ENCODE measurements at places on chromosomes 16 and 17.

- DNase-seq, result no peak
Observed at GRCh38 chr17:64063088-64063487, 42.7 kb upstream of the ICAM2 start.

DNA sequence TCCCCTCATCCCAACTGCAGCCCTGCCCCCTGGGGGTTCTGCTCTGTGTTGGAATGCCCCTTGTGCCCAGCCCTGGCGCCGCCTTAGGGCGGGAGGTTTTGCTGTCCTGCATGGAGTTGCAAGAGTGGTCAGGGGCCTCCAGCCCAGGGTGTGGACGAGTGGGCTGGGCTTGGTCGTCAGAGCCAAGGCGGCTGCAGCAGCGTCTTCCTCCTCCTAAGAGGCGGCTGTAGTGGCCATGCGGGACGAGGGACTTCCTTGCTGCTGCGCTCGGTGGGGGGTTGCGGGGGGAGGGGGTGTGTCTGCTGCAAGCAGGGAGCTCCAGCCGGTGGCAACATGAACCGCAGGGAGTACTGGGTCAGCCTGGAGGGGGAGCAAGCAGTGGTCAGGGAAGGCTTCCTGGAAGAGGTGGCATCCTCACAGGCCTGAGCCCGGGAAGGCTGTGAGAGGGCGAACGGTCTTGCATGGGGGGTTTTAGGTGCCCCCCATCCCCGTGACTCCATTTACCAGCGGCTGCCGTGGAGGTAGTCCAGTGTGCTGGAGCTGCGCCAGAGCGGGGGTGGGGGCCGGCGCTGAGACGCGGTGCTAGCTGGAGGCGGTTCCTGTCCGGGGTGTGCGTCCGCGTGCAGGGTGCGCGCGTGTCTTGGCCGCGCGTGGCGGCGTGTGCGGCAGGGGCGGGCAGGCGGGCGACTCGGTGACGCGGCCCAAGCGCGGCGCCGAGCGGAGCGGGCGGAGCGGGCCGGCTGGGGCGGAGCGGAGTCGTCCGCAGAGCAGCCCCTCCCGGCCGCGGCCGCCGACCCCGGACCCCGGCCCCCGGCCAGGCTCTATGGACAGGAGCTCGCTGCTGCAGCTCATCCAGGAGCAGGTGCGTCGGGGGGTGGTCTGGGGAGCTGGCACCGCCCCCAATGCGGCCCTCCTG is at the start of gene RHBDL1:
Gene RHBDL1, plus strand, starts transcription at position 704 of the 916 bp plus-strand sequence. Its CDS starts 120 bp downstream, at position 824.
- DNase-seq, result no peak

- DNase-seq, result no peak
Observed at GRCh38 chr17:51853857-51854256, 304.7 kb downstream of the CA10 start.

DNA sequence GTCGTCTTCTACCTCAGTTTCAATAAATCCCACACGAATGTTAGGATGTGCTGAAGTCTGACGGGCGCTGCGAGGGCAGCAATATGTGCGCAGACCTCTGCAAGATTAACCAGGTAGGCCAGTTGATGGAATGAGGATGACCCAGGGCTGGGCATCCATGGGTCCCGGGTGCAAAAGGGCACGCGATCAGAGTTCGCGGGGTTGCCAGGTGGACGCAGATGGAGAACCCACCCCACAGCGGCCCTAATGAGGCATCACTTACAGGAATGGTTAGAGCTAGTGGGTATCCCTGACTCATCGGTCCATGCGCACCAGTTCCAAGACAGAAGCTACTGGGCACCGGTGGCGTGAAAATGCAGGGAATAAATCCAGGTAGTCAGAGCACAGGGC is 2116.0 kb downstream of the TP53TG3F start:
- no peak for DNase-seq

DNA sequence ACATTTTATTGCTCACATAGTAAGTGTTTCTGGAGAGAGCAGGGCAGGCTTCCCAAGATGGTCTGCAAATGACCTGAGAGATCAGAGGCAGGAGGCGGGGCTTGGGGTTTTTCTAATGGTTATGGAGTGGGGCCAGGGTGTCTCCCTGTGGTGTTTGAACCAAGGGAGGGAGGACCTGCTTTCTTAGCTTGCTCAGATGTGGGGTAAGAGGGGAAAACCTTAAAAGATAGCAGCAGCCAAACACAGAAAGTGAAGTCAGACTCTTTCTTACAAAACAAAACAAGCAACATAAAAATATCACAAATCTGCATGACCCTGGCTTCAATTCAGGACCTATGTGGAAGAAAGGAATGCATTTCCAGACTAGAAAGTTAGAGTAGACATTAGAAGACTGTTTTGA is 22.9 kb upstream of the DNAJA2 start:
- no peak for DNase-seq

DNA sequence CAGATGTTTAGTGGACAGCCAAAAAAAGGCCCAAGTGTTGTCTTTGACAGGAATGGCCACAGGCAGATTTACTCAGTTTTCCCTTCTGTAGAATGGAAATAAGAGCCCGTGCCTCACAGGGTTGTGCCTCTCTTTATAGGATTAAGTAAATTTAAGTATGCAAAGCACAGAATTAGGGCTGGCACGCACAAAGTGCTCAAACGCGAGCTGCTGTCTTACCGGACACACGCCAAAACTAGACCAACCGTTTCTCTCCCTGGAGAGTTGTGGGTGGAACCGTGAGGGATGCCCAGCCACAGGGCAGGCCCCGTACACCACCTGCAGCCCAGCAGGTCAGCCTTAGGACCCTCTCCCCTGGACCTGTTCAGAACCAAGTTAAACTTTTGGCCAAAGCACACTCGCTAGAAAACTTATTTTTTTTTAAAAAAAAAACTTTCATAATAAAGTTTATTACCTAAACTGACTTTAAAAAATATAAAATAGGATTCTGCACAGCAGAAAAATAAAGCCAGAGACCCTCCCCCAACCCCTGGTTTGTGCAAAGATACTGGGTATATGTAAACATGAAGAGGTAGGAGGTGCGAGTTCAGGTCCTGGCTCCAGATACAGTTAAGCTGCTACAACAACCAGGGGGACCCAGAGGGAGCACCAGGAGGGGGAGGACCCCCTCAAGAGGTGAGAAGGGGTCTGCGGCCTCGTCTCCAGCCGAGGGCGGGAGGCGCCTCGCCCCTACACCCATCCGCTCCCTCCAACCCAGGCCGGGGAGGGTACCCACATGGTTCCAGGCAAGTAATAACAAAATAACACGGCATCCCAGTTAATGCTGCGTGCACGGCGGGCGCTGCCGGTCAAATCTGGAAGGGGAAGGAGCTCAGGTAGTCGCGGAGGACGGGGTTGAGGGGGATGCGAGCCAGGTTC is 1.8 kb downstream of the SOCS1 start:
- no peak for DNase-seq

- no peak for DNase-seq
Observed at GRCh38 chr17:27209316-27209715, 84.6 kb upstream of the WSB1 start.

DNA sequence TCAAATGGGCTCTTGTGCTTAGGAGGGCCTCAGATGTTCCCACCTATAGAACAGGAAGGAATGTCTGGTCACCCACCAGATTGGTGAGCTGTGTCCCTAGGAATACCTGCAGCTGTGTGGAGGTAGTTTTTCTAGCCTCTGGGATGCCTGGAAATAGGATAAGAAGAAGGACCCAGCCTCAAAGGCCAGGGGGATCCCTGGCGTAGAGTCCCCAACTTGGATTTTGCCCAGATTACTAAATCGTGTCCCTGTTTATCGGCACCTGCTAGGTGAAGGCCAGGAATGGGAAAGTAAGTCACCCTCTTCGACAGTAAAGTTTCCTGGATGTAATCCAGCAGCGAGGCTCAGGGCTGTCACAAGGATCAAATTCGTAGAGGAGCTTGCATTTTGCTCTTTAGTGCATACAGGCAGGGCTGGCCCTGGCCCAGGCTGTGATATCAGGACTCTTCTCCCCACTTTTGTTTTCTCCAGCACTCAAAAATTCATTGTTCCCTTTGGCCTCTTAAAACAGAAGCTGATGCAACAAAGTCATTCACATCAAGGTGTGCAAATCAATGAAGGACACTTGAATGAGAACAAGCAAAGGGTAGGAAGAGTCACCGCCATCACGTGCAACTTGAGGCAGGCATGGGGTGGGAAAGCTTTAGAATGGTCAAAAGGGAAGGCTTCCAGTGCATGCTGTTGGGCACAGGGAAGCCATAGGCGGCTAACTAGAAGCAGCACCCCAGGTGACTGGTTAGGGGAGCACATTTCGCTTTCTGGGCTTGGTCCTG is 7.5 kb downstream of the SLC13A2 start:
- DNase-seq, result no peak

- DNase-seq, result no peak
Observed at GRCh38 chr17:14448818-14449217, 147.9 kb downstream of the HS3ST3B1 start.

GRCh38 chr17:75267153-75267410 is 3.9 kb downstream of the MIF4GD start:
- no peak for DNase-seq

- DNase-seq, result no peak
Observed at GRCh38 chr16:6641091-6641490, 691.6 kb upstream of the RBFOX1 start.

GRCh38 chr16:63442246-63442645 is 1406.0 kb upstream of the CDH8 start:
- DNase-seq, result no peak

DNA sequence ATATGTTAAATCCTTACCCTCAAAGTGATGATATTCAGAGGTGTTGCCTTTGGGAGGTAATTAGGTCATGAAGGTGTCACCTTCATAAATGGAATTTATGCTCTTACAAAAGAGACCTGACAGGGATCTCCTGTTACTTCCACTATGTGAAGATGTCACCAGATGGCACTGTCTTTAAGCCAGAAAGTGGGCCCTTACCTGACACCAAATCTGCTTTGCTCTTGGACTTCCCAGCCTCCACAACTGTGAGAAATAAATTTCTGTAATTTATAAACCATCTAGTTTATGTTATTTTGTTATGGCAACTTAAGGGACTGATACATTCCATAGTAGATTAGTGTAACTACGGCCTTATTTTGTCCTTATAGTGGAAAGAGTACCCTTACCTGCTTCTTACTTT is 358.3 kb upstream of the SALL1 start:
- DNase-seq, result no peak

DNA sequence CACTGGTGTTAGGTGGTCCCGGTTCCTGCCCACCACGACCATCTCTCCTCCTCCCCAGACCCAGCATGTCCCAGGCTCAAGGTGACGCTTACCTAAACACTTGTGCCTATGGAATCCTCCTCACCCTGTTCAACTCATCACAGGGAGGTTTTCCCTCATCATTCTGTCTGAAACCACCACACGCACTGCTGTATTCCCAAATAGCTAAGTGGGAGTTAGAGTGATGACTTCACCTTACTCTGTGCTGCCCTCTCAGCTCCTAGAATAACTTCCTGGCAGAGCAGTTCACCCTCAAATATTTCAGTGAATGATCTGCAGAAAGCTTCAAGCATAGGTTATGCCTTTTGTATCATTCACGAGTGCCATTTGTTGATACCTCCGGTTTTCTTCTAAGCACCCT is 216.5 kb downstream of the CPPED1 start:
- DNase-seq, result no peak

DNA sequence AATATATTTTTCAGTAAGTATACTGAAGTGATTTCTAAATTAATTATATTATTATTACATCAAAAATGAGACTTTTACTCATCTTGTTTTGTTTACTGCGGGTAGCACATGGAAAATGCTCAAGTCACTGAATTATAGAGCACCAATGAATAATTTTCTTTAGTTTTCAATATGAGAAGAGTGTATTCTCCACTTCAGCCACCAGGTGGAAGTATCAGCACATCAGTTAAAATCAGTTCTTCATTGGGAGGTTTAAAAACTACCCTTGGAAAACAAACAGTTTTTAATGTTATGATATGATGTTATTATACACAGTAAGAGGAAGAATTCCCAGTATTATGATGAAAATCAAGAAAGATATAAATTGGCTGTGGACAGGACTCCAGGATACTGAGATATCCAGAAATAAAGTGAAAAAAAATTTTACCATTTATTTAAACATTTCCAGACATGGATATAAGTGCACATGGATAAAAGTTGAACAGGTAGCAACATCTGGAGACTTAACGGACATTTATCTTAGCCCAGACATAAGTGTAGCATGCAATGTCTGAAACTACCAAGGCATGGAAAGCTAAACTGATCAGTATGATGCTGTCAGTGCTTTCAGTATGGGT is 467.3 kb downstream of the KCNJ2 start:
- no peak for DNase-seq

DNA sequence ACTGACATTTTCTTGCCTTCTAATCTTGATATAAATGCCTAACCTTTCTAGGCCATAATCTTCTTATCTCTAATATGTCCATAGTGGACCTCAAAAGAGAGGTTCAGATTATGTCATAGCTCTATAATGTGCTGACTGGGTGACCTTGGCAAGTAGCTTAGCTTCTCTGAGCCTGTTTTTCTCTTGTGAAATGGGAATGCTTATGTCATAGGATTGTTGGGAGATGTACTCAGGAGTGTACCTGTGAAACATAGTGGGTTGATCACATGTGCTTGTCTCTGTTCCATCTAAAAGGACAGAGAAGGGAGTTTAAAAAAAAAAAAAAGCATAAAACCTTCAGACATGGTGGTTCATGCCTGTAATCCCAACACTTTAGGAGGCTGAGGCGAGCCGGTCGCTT is 2.4 kb downstream of the MED9 start:
- no peak for DNase-seq

- no peak for DNase-seq
Observed at GRCh38 chr16:22098405-22099255, 6.3 kb downstream of the VWA3A start.

DNA sequence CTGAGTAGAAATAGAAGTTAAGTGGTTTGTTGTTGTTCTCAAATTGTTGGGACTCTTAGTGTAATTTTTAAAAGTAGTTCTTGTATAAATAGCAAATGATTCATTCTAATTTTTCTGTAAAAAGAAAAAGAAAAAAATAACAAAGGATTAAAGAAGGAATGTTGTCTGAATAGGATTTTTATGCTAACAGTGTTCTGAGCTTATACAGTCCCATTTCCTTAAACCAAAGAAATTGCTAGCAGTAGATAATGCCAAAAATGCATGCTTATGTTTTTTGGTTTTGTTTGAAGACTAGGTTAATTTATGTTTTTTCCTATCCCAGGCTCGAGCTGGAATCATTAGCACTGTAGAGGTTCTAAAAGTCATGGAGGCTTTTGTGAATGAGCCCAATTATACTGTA is 44.7 kb upstream of the KPNB1 start:
- no peak for DNase-seq

DNA sequence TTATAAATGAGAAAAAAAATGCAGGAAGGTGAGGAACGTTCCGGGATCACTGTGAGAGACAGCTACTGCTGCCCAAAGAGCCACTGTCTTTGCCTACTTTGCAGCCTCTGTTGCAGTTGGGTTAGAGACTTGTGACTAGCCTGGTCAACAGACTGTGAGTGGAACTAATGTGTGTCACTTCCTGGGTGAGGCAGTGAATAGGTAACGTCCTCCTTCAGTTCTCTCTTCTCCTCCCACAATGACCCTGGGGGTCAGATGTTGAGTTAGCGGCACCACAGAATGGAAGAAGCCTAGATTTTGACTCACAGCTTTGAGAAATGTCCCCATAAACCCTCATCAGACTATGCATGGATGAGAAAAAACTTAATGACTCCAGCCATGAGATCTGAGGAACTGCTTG is 5.2 kb downstream of the C16orf46 start:
- DNase-seq, result no peak

- no peak for DNase-seq
Observed at GRCh38 chr17:69050999-69051775, 9.5 kb downstream of the ABCA9 start.

- no peak for DNase-seq
Observed at GRCh38 chr17:78819806-78820792, 20.5 kb downstream of the USP36 start.

GRCh38 chr17:38449364-38449763 is 21.1 kb downstream of the ARHGAP23 start:
- DNase-seq, result peak; percentile 19

Measured in ovary (tissue), 10 donors.